ENCODE measurements at places on chromosomes 1 and 21.

DNA sequence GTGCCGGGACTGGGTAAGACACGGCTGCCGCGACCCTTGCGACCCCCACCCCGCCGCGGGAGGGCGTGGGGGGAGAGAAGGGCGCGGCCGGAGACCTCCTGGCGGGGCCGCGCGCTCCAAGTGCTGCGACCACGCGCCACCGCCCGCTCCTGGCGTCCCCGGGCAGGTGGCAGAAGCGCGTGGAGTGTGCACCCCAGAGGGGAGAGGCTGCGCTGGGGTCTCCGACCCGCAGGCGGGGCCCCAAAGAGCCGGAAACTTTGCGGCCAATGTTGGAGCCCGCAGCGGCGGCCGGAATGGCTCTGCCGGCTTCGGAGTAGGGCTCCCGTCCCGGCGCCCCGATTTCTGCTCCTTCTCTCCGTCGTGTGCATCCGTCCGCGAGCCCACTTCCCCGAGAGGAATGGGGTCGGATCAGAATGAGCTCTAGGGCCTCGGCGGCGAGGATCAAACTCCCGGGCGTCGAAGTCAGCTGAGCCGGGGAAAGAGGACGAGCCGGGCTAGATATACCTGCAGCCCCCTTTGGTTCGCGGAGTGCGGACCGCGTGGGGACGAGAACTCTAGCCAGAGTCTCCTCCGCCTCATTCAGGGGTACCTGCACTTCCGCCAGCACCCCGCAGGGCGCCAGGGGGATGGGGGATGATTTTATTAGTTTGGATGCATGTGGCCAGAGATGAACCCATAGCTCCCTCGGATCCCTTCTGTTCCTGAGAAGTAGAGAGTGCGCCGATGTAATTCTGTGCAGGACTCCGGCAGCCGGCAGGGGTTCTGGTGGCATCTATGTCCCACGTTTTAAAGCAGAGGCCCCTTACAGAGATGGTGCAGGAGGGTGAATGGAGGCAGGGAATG, 751 bp downstream of the STUM start:
- peaks cover 11% of the 10 kb centered on the region for H3K27me3 ChIP-seq
- peaks cover 9% of the 10 kb centered on the region for H3K4me1 ChIP-seq
- no peak overlapping the region for H3K4me3 ChIP-seq
- H3K36me3 ChIP-seq = no peaks in the 10 kb centered on the region
- H3K27ac ChIP-seq = no peak overlapping the region
- no peak for DNase-seq

DNA sequence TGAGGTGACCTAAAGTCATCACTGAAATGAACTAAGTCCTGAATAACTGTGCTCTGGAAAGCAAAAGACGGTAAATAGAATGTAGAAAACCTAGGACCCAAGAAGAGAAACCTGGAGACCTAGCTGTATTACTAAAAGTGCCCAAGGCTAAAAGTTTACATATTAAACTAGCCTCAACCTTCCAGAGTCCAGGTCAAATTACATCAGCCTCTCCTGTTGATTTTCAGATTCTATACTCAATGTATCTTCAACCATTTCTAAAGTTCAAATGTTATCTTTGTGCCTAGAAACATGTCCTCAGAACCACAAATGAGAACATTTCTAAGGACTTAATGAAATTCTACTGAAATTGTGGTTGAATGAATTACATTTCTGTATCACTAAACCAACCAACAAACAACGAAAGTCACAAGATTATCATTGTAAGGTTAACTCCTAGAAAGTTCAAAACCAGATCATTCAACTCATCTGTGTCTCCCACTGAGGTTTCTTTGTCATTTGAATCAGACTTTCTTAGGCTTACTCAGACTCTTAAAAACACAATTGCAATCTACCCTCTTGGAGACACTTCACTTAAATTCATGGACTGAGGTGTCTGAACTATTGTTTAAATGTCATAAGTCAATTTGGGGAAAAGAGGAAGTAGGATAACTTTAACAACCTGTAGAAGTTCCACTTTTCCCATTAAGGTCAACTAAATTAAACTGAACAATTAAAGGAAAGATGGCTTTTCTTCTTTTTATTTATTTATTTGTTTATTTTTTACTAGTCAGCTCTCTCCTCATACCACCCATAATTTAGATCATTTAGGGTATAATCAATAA, 207.7 kb downstream of the BARHL2 start:
- DNase-seq = peak; percentile 34
- H3K4me1 ChIP-seq = no peaks in the 10 kb centered on the region
- H3K36me3 ChIP-seq = no peaks in the 10 kb centered on the region
- no peak overlapping the region for H3K27ac ChIP-seq
- no peak overlapping the region for H3K4me3 ChIP-seq

GRCh38 chr1:109615879-109616278, 3.5 kb downstream of the GNAT2 start:
- H3K36me3 ChIP-seq = no peaks in the 10 kb centered on the region
- H3K27me3 ChIP-seq = no peaks in the 10 kb centered on the region
- H3K27ac ChIP-seq = peak overlapping the region; percentile 46
- no peak for DNase-seq
- peaks cover 12% of the 10 kb centered on the region for H3K4me1 ChIP-seq
- H3K4me3 ChIP-seq = no peak overlapping the region

DNA sequence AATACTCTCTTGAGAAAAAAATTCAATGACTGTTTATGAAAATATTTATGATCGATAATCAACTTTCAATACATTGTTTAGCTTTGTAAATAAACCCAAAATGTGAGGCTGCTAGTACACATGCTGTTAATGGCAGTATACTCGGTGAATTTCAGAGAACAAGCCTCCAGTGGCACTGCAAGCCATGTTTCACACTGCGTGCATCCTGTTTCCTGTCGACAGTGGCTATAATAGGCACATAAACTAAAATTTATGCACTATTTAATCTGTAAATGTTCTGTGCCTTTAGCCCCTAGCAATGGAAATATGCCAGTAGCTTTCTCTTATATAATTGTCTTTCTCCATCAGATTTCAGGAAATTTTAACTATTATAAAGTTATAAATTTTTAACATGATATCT, 26.3 kb upstream of the RGS18 start:
- no peaks in the 10 kb centered on the region for H3K27me3 ChIP-seq
- no peaks in the 10 kb centered on the region for H3K4me1 ChIP-seq
- no peak for DNase-seq
- no peak overlapping the region for H3K27ac ChIP-seq
- H3K4me3 ChIP-seq = no peak overlapping the region

DNA sequence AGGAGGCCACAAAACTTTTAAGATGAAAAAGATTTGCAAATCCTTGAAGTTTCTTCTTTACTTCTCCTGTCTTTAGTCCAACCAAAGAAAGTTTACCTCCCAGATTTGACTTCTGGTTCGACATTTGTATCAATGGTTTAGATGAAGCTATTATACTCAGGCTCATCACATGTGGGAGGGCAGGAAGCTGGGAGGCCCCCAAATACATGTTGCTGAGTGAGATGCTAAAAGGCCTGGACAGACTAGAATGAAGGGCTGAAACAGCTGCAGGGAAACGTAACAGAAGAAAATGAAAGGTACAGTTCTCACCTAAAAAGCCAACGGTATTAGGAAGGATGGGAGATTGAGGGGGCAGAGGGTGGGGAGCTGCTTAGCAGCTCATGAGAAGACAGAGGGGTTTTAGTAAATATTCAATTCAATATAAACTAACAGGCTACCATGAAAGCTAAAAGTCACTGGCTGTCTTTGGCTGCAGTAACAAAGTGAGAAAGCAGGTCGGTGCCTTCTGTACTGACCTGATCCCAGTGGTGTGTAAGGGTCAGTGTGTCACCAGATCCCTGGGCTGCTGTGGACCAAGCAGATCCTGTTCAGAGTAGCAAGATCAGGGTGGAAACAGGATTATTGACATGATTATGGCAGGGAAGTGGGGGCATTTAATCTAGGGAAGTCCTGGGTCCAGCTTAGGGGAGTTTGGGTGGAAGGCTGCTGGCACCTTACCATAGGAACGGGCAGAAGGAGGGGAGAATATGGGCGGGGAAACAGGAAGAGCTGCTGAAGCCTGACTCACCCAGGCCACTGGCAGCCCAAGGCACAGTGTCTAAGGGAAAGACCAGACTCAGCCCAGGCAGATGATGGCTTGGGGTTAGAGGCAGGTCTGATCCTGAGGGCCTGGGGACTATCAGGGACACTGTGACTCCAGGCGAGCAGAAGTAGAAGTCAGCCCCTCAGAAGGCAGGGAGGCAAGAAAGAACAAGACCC, 60.4 kb downstream of the KCNN3 start:
- no peaks in the 10 kb centered on the region for H3K27me3 ChIP-seq
- peaks cover 11% of the 10 kb centered on the region for H3K36me3 ChIP-seq
- peaks cover 49% of the 10 kb centered on the region for H3K4me1 ChIP-seq
- peak overlapping the region; percentile 51 for H3K27ac ChIP-seq
- no peak for DNase-seq

- no peaks in the 10 kb centered on the region for H3K4me1 ChIP-seq
- H3K4me3 ChIP-seq = no peak overlapping the region
- H3K27ac ChIP-seq = no peak overlapping the region
- H3K36me3 ChIP-seq = no peaks in the 10 kb centered on the region
- H3K27me3 ChIP-seq = no peaks in the 10 kb centered on the region
- no peak for DNase-seq
Observed at GRCh38 chr1:99456536-99456935, 189.4 kb upstream of the PALMD start.

GRCh38 chr1:244022311-244022710, 28.8 kb upstream of the ZBTB18 start:
- H3K4me1 ChIP-seq = no peaks in the 10 kb centered on the region
- H3K27me3 ChIP-seq = no peaks in the 10 kb centered on the region
- H3K27ac ChIP-seq = no peak overlapping the region
- no peaks in the 10 kb centered on the region for H3K36me3 ChIP-seq
- no peak overlapping the region for H3K4me3 ChIP-seq

Data from GM12878 (cell line).